ENCODE measurements at places on chromosomes 11 and 22.

- no peak for DNase-seq
Observed at GRCh38 chr22:49359076-49359475, 468.6 kb downstream of the BRD1 start.

DNA sequence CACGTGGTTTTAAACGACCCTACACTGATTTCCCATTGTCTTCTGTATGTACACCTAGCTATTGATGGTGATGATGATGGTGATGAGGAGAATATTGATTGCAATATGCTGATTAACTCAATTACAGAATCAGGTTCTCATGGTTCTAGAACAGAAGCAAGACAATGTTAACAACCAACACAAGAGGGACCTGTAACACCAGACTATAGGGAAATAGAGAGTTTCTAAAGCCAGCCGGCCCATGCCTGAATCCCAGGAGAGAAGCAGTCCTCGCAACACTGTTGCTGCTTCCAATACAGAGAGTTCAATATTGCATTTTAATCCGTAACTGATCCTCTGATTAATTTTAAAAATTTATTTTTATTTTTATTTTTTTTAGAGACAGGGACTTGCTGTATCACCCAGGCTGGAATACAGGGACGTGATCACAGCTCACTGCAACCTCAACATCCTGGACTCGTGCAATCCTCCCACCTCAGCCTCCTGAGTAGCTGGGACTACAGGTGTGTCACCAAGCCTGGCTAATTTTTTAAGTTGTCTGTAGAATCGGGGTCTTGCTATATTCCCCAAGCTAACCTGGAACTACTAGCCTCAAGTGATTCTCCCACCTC is 22.2 kb upstream of the UBASH3B start:
- no peak for DNase-seq

DNA sequence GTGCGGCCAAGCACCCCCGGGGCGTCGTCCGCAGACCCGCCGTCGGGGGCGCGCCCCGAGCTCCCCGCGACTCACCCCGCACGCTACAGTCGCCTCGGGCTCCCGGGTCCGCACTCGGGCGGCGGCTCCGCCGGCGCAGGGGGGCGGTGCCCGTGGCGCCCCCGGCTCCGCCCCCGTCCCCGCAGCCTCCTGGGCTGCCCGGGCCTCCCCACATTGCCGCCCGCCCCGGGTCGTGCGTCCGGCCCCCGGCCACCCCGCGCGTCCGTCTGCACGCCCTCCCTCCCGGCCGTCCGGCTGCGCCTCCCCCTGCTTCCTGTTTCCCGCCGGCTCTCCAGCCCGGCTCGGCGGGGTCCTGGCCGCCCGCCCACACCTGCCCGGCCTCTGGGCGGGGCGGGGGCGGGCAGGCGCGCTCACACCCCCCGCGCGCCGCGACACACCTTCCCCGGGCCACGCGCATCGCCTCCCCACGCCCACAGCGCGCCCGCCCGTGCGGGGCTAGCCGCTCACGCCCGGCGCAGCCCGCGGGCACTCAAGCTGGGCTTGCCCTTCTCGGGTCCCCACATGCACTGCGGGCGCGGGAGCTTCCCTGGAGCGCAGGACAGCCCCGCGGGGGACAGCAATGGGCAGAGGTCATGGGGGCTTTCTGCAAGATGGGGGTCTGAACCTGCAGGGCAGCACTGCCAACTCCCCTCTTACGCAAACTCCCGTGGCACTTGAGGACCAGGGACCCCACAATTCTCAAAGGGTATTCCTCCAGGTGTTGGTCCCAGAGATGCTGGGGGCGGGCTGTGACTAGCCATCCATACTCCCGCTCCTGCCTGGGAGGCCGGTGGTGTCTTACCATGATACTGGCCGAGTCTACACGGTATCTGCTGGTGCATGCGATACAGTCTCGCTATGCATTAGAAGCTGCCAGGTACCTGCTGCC is at the start of gene CARD10:
Gene CARD10 (minus strand): TSS at position 148 of the 928 bp plus-strand sequence. CDS start 215 bp downstream, outside the sequence.
- DNase-seq, result no peak

DNA sequence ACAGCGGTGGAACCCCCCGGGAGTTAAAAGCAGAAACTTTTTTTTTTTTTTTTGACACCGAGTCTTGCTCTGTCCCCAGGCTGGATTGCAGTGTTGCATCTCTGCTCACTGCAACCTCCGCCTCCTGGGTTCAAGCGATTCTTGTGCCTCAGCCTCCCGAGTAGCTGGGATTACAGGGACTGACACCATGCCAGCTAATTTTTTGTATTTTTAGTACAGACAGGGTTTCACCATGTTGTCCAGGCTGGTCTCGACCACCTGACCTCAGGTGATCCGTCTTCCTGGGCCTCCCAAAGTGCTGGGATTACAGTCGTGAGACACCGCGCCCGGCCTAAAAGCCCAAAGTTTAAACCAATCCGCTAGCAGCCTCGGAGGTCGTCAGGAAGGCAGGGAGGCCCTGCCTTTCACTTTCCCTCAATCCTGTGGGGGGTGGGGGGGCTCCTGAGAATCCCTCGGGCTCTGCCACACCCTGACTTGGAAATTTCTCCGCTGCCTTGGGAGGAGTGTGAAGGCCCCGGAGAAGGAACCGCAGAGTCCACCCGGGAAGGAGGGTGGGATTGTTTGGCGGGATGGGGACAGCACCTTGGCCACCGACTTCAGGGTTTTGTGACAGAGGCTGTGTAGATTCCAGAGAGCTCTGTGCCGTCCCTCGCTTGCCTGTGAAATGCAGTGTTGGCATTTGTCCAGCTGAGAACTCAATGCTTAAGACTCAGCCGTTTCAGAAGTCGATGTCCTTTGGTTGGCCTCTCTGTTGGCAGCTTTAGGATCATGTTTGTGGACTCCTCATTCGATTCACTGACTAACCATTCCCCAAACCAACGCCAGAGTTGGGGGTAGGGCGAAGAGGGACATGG is 1.0 kb downstream of the ARHGAP8 start:
- DNase-seq, result no peak

DNA sequence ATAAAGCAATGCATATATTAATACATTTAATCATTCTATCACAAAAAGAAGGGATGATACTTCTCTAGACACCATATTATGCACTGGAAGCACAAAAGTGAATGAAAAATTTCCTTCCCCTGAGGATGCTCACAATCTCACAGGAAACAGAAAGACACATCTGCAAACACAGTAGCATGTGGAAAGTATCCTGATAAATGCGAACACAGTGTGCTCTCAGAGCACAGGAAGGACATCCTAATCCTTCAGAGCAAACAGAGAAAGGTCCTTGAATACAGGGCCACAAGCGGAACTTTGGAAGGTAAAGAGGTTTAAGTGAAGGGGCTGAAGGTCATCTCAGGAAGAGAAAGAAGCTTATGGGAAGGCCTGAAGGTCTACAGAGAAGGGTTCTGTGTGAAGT is 524.6 kb upstream of the LRRC4C start:
- no peak for DNase-seq

DNA sequence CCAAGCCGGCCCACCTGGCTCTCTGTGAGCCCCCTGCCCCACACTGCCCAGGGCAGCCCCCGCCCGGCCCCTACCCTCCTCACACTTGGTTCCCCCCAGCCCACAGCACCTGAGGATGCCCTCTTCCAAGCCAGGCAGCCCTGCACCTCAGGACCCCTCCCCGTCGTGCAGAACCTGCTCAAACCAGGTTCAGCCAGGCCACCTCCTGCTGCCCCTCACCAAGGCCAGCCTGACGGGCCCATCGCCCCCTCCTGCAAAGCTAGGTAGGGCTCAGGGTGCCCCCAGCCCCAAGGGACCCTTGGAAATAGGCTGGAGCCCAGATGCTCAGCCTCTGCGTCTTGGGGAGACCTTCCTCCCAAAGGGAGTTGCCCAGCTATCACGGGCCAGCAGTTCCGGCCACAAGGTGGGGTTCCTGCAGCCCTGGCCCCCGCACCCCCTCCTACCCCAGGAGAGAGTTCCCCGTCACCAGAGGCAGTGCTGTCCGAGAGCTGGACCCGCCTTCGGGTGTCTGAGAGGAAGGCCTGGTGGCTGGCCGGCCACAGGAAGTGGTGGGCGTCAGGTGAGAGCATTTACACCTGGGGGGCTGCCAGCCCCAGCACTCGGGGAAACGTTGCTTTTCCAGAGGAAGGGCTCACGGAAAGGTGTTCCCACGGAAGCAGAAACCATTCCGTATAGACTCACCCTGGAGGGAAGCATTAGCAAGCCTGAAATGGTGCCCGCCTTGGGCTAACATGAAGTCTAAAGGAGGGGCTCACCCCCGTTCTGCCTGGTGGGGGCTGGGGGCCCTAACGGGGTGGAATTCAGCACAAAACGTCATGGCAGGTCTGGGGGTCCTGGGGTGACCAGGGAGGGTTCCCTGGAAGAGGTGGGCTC is 3.2 kb upstream of the SYT8 start:
- DNase-seq, result no peak

GRCh38 chr11:113789675-113790320 is 10.2 kb downstream of the CLDN25 start:
- no peak for DNase-seq

DNA sequence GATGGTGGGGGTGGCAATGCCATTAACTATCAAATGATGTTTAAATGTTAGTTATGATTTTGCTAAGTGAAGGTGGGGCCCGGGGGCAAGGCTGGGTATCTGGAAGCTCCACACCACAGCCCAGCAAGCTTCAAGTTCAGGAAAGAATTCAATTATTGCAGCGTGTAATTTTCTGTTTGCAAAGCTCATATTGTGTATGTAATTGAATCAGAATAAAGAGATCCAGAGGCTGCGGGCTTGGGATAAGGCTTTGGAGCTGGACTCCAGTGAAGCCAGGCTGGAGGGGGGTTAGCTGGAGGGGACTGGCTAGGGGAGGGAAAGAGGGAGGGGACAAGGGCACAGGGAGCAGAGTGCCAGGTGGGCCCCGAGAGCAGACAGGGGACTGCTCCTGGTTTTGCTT is 557.1 kb upstream of the CADM1 start:
- no peak for DNase-seq

DNA sequence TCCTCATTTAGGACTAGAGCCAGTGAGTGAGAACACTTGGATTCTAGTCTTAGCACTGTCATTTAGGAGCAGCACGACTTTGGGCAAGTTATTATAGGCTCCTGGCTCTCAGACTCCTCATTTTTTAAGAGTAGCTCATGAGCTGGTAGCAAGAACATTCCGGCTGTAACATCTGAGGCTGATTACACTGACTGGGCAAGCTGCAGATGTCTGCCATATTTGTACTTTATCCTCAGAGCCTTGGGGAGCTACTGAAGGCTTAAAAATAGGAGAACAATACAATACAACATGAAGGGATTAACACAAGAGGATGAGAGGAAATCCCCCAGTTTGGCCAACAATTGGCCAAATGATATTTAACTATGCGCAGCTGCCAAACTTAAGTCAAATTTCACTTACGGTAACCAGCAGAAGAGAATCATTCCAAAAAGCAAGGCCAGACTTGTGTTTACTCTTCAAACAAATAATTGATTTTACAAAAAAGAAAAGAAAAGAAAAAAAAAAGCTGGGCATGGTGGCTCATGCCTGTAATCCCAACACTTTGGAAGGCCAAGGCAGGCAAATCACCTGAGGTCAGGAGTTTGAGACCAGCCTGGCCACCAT is 113.1 kb upstream of the ARHGAP42 start:
- DNase-seq, result no peak

GRCh38 chr11:132844956-132845696 is 687.2 kb downstream of the OPCML start:
- DNase-seq, result no peak

GRCh38 chr22:25656724-25657123 is 85.3 kb upstream of the MYO18B start:
- DNase-seq, result no peak

- DNase-seq, result no peak
Observed at GRCh38 chr22:19998991-19999820, 17.4 kb downstream of the ARVCF start.

- DNase-seq, result no peak
Observed at GRCh38 chr11:128694618-128695481, 978 bp downstream of the FLI1 start.

- DNase-seq, result no peak
Observed at GRCh38 chr11:121214861-121215260, 77.7 kb upstream of the SC5D start.

GRCh38 chr11:122156940-122157382 is 40.9 kb upstream of the BLID start:
- no peak for DNase-seq

- no peak for DNase-seq
Observed at GRCh38 chr11:116515664-116516184, 257.1 kb downstream of the BUD13 start.

GRCh38 chr22:48423481-48423911 is 1404.2 kb downstream of the BRD1 start:
- DNase-seq, result no peak

DNA sequence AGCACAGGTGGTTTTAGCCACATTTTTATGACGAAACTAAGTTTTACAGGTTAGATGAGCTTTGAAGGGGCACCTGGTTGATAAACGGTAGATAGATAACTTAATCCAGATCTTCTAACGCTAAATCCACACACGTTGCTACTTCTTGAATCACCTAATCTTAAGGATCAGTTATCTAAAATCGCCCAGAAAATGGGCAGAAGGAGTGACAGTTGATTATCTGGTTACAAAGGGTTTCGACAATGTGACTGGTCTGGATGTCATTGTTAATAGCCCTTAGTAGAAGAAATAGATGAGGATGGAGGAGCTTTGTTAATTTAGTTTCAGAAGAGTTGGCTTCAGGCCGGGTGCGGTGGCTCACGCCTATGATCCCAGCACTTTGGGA is 43.7 kb downstream of the SCGB1A1 start:
- no peak for DNase-seq

- DNase-seq, result no peak
Observed at GRCh38 chr11:96324912-96325311, 18.1 kb downstream of the MAML2 start.

DNA sequence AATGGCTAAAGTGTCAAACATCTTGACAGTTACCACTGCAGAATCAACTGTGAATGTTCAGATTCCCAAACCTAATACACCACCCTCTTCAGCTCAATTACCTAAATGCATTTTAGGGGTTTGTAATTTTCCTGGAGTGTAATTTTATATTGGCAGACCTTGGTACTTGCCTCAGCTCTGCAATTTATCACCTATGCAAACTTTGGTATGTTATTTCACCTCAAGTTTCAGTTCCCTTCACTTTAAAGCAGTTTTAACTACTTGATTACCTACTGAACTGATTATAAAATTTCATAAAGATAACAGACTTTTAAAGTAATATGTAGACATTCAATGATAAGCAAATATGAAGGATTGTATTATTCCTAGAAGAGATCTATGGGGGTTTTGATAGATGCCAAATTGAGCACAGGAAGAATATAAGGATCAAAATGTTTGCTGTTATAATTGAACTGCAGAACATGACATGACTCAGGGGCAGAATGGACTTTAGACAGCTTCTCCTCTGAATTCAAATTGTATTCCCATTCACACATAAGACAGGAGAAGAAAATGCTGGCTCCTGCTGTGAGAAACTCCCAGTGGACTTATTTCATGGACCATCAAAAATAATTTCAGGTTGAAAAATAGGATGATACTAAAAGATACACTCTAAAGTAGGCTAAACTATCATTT is 491.5 kb upstream of the LUZP2 start:
- DNase-seq, result no peak

All from stimulated activated CD8-positive, alpha-beta memory T cell treated with anti-CD3 and anti-CD28 coated beads, Interleukin-7, amount 100 ng/mL, for 1 hour (primary cell).